Activated T-cell treated with anti-CD3 and anti-CD28 coated beads, Interleukin-2, amount 50 U/mL, for 72 hours (primary cell): ENCODE measurements at places on chromosomes 6 and 20. TPM values are rescaled to one million over a fixed set of nuclear protein-coding genes. Genes with fewer than 3 reads are reported as not detected.

DNA sequence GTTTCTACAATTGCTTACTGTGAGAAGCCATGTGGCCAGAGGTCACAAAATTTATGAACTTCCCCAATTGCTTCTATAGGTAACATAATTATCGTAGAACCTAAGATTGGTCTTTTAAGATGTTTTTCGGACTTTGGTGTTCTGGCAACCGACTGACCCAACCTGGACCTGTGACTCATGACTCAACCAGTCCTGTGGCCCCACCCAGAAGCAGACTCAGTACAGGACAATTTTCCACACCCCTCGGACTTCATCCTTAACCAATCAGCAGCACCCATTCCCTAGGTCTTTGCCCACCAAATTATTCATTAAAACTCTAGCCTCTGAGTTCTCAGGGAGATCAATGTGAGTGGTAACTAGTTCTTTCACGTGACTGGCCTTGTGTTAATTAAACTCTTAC is 26.4 kb upstream of the AKAP12 start:
- H3K4me1 ChIP-seq = no peaks in the 10 kb centered on the region
- no peak for DNase-seq
- H3K36me3 ChIP-seq = peaks cover under 1% of the 10 kb centered on the region
- no peak overlapping the region for H3K4me3 ChIP-seq
- no peak overlapping the region for H3K27ac ChIP-seq

DNA sequence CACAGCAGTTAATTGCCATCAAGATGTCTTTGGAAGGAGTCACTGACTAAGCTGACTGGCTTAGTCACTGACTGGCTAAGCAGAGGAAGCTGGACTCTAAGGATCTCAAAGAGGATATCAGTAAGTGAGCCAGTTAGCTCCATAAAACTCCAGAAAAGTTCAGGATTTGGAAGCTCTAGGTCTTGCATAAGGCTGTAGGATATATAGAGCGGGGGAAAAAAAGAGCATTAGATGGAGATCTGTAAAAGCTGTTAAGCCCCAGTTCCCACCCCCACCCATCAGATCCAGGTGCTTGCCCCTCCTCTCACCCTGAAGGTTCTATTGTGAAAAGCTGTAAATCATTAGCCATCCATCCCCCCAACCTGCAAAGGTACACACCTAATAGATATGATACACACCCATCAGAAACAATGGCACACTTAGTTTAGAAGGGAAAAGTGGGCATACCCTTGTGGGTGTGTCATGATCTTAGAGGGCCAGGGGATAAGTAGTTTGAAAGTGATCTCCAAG is 32.2 kb downstream of the CARMIL1 start:
- H3K4me3 ChIP-seq = no peak overlapping the region
- DNase-seq = no peak
- H3K27me3 ChIP-seq = no peaks in the 10 kb centered on the region
- no peaks in the 10 kb centered on the region for H3K36me3 ChIP-seq

DNA sequence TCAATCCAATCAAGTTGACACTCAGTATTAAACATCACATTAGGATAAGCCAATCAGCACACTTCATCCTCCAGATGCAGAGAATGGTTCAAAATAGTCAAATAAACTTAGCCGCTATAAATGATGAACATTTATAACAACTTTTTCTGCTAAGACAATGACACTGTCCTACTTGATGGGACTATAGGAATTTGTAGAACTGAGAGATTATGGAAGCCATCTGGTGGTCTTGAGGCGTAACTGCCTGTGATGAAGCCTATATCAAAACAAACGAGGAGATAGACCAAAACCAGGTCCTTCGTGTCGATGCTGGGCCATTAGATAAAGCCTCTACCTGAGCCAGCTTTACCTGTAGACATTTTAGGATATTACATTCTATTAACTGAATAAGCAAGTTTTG is 631.1 kb downstream of the COL12A1 start:
- no peaks in the 10 kb centered on the region for H3K27me3 ChIP-seq
- no peak for DNase-seq
- H3K4me3 ChIP-seq = no peak overlapping the region
- H3K27ac ChIP-seq = no peak overlapping the region
- no peaks in the 10 kb centered on the region for H3K36me3 ChIP-seq
- no peaks in the 10 kb centered on the region for H3K4me1 ChIP-seq

- H3K27ac ChIP-seq = peak overlapping the region; percentile 59
- H3K36me3 ChIP-seq = peaks cover 11% of the 10 kb centered on the region
- H3K4me3 ChIP-seq = peak overlapping the region; percentile 87
- H3K27me3 ChIP-seq = no peaks in the 10 kb centered on the region
These were observed 2.0 kb downstream of the NAA20 start for GRCh38 chr20:20019123-20019522.

GRCh38 chr6:1068068-1068467 is 243.8 kb upstream of the FOXQ1 start:
- no peak overlapping the region for H3K27ac ChIP-seq
- no peak overlapping the region for H3K4me3 ChIP-seq
- no peak for DNase-seq
- peaks cover 19% of the 10 kb centered on the region for H3K27me3 ChIP-seq
- no peaks in the 10 kb centered on the region for H3K36me3 ChIP-seq
- no peaks in the 10 kb centered on the region for H3K4me1 ChIP-seq

GRCh38 chr6:57183336-57183735 is 11.2 kb downstream of the BAG2 start:
- H3K27ac ChIP-seq = no peak overlapping the region
- H3K4me3 ChIP-seq = no peak overlapping the region
- DNase-seq = no peak
- H3K27me3 ChIP-seq = no peaks in the 10 kb centered on the region

DNA sequence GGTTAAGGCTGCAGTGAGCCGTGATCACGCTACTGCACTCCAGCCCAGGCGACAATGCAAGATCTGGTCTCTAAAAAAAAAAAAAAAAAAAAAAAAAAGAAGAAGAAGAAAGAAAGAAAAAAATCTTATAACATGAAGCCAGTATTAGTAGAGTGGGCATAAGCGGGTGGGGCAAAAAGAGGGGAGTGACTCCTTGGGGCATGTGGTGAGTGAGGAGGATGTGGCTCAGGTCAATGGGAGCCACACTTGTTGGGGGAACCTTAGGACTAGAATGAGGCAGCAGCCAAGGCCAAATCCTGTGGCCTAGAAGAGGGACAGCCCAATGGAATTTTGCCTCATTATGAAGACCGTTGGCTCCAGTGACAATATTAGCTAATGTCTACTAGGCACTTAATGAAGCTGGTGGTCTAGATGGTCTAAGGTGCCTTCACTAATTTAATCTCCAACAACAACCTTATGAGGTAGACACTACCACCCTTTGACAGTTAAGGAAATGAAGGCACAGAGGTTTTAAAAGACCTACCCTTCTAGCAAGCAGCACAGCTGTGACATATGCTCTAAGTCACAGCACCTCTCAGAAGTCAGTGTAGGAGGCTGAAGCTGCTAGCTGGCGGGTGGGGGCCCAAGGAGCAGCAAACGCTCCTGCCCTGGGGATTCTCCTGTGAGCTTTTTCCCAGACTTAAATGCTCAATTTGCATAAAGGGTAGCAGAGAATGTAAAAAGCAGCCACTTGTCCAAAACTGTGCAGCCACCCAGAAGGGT is 23.6 kb upstream of the ARMC12 start:
- DNase-seq = no peak
- H3K4me3 ChIP-seq = no peak overlapping the region
- no peak overlapping the region for H3K27ac ChIP-seq
- no peaks in the 10 kb centered on the region for H3K27me3 ChIP-seq

DNA sequence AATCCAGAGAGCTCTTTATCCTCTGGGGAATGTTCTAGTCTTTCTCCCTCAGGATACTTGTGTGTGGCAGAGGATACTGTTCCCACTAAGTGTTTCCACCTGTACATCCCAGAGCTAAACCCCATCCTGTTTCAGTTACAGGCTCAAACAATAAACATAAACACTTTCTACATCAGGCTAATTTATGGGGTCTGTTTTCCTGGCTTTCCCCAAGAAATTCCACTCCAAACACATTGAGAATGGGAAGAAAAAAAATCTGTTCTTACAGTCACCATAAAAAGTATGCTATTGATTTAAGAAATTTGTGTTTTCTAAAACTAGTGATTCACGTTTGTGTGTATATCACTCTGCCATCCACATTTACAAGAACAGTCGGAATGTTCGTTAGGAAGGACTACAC is 293.9 kb upstream of the FOXQ1 start:
- H3K36me3 ChIP-seq = no peaks in the 10 kb centered on the region
- no peak for DNase-seq
- no peak overlapping the region for H3K27ac ChIP-seq
- H3K4me1 ChIP-seq = no peaks in the 10 kb centered on the region
- no peak overlapping the region for H3K4me3 ChIP-seq
- peaks cover 17% of the 10 kb centered on the region for H3K27me3 ChIP-seq

DNA sequence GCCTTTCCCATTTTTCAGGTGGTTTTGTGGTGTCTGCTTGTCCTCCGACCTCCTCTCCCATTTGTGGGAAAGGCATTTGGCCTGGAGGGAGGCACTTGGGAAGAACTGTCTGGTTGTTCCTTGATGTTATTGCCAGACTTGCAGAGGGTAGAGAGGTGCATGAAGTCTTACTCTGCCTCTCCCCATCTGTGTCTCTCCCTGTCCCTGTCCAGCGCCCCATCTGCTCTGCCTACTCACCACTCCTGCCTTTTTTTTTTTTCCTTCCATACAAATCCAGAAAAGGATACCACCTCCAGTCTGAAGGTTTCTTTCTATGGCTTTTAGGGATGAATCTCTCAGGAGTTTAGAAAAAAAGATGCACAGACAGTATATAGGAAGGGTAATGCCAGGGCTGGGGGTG is 19.8 kb downstream of the PPARD start:
- no peak for DNase-seq
- no peaks in the 10 kb centered on the region for H3K27me3 ChIP-seq
- peaks cover 4% of the 10 kb centered on the region for H3K36me3 ChIP-seq
- H3K27ac ChIP-seq = no peak overlapping the region

- H3K27me3 ChIP-seq = peaks cover 15% of the 10 kb centered on the region
- no peaks in the 10 kb centered on the region for H3K4me1 ChIP-seq
- no peak overlapping the region for H3K4me3 ChIP-seq
- DNase-seq = no peak
These were observed 15.2 kb downstream of the VNN1 start for GRCh38 chr6:132698608-132699007.

DNA sequence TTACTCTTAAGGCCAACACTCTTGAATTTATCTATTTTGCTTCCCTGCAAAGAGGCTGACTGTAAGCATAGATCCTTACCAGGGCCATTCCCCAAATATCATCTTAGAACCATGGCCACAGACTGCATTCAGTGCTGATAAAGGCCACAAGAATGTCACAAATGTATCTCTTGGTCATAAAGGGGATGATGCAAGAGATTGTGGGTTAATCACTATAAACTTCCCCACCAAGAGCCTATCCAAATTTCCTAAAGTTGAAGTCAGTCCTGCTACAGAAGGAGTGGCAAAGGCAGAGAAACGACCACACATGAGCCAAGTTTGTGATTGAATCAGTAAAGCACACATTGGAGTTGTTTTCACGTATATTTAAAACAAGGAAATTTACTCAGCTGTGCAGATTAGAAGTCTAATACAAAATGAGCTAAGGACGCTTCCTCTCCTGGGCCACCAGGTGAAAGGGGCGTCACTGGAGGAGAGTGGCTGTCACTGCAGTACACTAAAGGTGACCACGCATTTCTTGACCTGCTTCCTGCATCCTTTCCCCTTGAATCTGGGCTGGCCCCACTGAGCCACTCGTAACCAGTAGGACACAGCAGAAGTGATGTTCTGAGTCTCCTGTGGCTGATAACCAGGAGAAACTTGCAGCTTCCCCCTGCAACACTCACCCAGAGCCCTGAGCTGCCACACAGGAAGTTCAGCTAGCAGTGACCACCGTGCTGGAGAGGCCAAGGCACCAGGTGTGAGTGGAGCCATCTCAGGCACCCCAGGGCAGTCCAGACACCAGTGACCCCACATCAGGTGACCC is 181.9 kb downstream of the SYNDIG1 start:
- H3K4me1 ChIP-seq = no peaks in the 10 kb centered on the region
- no peaks in the 10 kb centered on the region for H3K27me3 ChIP-seq
- H3K4me3 ChIP-seq = no peak overlapping the region
- H3K36me3 ChIP-seq = no peaks in the 10 kb centered on the region

DNA sequence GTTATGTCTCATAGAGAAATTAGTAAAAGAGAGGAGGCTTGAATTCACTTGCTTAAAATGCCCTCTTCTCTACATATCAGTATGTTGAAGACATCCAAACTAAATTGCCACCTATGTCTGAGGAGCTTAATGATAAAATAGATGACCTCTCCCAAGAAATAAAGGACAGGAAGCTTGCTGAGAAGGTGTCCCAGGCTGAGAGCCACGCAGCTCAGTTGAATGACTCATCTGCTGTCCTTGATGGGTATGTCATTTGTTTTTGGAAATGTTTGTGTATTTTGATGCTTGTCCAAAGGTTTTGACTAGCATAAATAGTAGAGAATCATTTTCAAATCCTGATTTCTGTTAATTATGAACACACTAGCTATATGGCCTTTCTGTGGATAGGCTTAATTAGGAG is 307.7 kb downstream of the ARHGAP18 start:
- H3K27ac ChIP-seq = no peak overlapping the region
- DNase-seq = no peak
- no peaks in the 10 kb centered on the region for H3K27me3 ChIP-seq
- H3K4me1 ChIP-seq = no peaks in the 10 kb centered on the region

DNA sequence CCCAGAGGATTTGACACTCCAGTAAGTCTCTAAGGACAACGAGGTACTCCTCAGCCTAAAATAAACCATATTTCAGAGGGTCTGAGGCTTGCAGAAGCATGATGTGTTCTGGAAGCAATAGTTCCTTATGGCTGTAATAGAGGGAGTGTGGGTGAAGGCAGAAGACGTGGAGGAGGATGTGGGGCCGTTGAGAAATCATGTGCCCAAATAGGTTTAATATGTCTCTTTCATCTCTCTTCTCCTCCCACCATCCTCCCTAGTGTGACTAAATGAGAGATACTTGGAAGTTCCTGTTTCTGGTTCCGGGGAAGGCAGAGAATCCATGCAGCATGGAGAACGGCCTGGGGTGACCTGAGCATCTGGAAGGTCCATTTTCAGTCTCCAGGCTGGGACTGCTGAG is 174.0 kb upstream of the RSPO3 start:
- no peaks in the 10 kb centered on the region for H3K27me3 ChIP-seq
- H3K4me3 ChIP-seq = no peak overlapping the region
- DNase-seq = no peak
- no peak overlapping the region for H3K27ac ChIP-seq
- H3K4me1 ChIP-seq = no peaks in the 10 kb centered on the region
- no peaks in the 10 kb centered on the region for H3K36me3 ChIP-seq

- no peak overlapping the region for H3K27ac ChIP-seq
- H3K4me3 ChIP-seq = no peak overlapping the region
- peaks cover 17% of the 10 kb centered on the region for H3K27me3 ChIP-seq
- H3K36me3 ChIP-seq = no peaks in the 10 kb centered on the region
- H3K4me1 ChIP-seq = no peaks in the 10 kb centered on the region
These were observed 240.7 kb downstream of the BMP7 start for GRCh38 chr20:57025666-57026224.

L3MBTL1 gene
- 20.2 TPM for total RNA-seq

ZKSCAN8 gene
- 32.0 TPM for total RNA-seq
